ENCODE measurements at places on chromosomes 1 and 21. TPM values are rescaled to one million over a fixed set of nuclear protein-coding genes. Genes with fewer than 3 reads are reported as not detected.

GRCh38 chr1:230851291-230851691 lies 17.0 kb downstream of the C1orf198 start:
- no peak for DNase-seq

GRCh38 chr1:99621340-99621901 lies 24.5 kb upstream of the PALMD start:
- DNase-seq, result no peak

CRYAA gene
- polyA plus RNA-seq, result not detected

RHCE gene
- 0.19 TPM for polyA plus RNA-seq

GRCh38 chr1:229148041-229148671 lies 122.8 kb upstream of the RAB4A start:
- DNase-seq, result no peak

- no peak for DNase-seq
These were observed 898 bp downstream of the LDLRAP1 start for GRCh38 chr1:25544243-25544764.

GRCh38 chr1:152577168-152577567 lies 3.1 kb downstream of the LCE3D start:
- no peak for DNase-seq

TRIM46 gene
- 1.1 TPM for polyA plus RNA-seq

- DNase-seq, result peak; percentile 3
These were observed 90.9 kb downstream of the SLC30A10 start for GRCh38 chr1:219837274-219837993.

- no peak for DNase-seq
These were observed 163.4 kb upstream of the SGIP1 start for GRCh38 chr1:66370462-66370971.

DNA sequence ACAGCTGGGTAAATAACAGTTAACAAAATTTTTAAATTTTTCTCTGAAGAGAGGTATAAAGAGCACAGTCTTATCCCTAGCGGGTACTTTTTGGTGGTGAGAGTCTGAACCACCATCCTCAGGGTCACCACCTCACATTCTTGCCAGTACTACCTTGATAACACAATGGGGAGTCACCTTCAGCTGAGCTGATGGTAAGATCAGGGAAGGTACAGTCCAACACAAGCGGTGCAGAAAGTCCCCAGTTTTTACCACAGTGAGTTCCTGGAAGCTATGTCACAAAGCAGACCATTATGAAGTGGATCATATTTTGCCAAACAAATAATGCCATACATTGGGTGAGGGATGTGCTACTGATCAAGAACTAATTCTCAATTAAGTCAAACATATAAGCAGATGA lies 176.9 kb downstream of the FASLG start:
- no peak for DNase-seq

TMEM69 gene
- polyA plus RNA-seq, result 31.5 TPM

RIPPLY3 gene
- polyA plus RNA-seq, result 0.48 TPM

DNA sequence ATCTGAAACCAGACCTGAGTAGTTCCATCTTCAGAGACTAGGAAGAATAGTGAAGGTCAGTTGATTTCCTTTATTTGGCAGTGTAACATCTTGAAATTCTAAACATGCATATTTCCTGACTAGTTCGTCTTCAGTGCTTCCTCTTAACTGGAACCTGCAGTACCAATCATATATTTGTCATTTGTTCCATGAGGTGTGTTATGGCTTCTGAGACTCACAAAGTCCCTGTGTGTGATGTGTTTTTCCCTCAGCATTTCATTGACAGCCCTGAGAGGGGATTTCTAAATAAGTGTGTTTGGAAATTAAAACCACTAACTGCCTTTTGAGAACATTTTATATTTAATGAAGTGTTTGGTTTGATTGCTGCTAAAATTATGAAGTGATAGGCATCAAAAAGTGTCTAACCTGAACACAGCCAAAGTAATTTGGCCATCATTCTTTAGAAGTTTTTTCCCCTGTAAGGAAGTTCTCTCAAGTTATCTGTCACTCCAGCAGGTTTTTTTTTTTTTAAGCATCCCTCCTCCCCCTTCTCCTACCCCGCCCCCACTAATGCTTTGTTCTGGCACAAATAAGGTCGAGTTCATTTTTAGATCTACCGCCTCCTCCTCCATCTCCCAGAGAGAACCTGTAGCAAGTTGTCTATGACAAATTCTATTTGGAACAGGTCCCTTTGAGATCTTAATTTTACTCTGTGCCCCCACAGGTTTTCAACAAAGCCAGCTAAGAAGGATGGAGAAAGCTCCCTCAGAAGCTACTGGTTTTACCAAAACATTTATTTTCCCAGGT lies 61.4 kb downstream of the TMEM200B start:
- no peak for DNase-seq

- DNase-seq, result no peak
These were observed 305.8 kb upstream of the ZP4 start for GRCh38 chr1:238196516-238196915.

- no peak for DNase-seq
These were observed 60.8 kb downstream of the FASLG start for GRCh38 chr1:172719694-172720138.

DNA sequence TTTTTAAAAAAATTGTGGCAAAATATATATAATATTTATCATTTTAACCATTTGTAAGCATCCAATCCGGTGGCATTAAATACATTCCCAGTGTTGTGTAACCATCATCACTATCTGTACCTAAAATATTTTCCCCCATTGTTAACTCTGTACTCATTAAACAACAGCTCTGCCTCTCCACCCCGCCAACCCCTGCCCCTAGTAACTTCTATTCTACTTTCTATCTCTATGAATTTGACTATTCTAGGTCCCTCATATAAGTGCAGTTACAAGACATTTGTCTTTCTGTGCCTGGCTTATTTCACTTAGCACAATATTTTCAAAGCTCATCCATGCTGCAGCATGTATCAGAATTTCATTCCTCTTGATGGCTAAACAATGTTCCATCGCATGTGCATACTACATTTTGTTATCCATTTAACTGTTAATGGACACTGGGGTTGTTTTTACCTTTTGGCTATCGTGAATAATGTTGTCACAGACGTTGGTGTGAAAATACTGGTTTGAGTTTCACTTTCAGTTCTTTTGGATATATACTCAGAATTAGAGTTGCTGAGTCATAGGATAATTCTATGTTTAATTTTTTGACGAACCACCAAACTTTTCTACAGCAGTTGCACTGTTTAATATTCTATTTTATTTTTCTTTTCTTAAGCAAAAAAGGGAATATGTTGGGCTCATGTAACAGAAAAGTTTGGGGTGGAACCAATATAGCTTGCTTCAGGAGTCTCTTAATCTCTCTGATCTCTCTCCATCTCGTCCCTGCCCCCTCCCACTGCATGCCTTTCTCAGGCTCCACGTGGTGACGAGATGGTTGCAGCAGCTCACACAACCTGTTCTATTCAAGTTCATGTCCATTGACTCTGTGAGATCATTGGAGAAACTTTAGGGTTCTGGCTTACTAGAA lies 25.2 kb upstream of the RCAN1 start:
- no peak for DNase-seq

DNA sequence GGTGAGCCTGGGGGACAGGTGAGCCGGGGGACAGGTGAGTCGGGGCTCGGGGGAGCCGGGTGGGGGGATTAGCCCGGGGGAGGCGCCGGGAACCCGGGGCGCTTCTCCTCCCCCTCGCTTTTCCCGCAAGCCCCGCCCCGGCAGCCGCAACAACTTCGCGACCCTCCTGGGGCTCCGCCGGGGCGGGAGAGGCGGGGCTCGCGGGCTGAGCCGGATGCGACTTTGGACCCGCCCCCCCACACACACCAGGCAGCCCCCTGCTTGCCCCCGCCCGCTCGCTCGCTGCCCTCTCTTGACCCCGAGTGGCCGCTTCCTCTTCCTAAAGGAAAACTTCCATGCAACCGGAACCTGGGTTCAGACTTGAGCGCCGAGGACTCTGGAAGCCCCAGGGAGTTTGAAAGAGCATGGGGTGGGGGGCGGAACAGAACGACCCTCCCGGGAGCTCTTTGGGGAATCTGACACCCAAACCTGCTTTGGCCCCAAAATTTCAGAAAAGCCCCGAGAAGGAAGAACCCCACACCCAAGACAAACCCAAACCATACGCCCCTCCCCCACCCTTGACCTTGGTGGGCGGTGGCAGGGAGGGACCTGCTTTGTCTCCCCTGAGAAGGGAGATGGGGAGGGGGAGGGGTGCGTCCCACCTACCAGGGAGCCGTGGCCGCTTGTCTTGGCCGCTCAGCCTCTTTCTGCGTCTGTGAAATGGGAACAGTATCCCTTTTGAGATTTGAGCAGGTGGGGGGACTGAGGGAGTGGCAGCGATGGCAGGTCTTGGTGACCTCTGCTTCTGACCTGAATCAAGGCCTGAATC lies 550 bp downstream of the ARHGEF16 start:
- no peak for DNase-seq

DNA sequence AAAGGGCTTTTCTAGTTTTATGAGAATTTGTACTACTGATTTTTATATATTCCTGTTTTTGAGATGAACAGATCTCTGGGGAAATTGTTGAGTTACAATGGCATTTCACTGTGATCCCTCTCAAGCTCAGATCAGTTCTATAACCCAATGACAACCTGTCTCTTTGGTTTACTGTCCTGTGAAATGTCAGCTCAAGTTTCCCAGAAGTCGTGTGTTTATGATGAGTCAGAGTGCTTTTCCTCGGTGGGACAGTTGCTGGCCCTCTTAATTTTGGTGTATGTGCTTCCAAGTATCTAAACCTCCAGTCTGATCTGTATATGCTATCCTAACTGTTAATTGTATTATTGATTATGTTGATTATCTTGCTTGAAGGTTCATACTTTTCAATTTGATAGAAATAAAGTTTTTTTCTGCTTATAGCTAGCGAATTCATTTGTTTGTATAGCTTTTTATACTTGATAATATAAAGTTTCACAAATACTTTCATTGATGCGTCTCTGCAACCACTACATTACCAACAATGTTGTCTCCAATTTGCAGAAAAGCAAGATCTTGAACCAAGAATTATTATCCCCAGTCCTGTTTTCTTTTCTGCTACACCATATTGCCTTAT lies 77.5 kb upstream of the DNAJC6 start:
- DNase-seq, result no peak

NR1I3 gene
- 0.27 TPM for polyA plus RNA-seq

DNA sequence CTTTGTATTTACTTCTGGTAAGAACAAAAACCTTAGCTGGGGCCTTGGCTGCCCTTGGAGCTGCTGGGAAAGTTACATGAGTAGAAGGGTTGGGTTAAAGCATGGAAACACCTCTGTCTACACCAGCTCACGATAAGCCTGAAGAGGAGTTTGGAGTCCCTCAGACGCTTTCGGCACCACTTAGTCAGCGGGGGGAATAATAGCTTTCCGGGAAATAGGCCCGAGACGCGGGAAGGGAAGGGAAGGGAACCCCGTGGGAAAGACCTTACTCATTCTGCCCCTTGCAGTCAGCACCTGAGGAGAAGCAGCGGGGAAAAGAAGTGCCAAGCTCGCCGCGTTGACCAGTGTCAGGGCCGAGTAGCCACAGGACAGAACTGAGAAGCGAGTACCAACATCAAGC lies 66.4 kb upstream of the PDE9A start:
- no peak for DNase-seq

GRCh38 chr1:81264976-81265375 lies 535.8 kb upstream of the ADGRL2 start:
- no peak for DNase-seq

DNA sequence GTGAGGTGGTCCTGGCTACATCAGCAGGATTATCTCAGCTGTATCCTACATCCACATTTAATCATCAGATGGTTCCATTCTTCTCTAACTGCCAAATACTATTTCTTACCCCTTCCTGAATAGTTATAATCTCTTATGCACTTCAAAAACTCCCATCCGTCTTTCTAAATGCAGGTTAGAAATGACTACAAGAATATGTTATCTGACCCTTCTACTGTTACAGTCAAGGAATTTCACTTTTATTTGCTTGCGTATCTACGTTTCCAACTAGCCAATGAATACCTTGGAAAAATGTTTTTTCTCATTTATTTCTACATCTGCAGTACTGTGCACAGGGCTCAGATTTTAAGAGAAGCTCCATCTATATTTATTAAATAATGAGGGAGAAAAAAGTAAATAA lies 709.9 kb downstream of the KCNT2 start:
- DNase-seq, result no peak

DNA sequence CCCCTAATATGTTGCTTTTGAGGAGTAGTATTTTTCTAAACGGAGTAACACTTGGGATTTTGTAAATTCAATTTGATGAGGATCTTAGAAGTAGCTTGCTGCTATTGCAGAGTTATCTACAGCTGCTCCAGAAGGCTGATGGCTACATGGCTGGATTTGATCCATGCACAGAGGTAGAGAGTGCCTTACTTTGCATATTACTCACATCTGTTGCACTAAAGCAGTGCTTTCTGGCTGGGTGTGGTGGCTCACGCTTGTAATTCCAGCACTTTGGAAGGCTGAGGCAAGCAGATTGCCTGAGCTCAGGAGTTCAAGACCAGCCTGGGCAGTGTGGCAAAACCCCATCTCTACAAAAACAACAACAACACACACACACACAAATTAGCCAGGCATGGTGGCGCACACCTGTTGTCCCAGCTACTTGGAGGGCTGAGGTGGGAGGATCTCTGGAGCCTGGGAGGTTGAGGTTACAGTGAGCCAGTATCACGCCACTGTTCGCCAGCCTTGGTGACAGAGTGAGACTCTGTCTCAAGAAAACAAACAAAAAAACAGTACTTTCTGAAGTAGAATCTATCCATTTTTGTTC lies 24.6 kb downstream of the RALGPS2 start:
- no peak for DNase-seq

DMRTA2 gene
- not detected for polyA plus RNA-seq

DNA sequence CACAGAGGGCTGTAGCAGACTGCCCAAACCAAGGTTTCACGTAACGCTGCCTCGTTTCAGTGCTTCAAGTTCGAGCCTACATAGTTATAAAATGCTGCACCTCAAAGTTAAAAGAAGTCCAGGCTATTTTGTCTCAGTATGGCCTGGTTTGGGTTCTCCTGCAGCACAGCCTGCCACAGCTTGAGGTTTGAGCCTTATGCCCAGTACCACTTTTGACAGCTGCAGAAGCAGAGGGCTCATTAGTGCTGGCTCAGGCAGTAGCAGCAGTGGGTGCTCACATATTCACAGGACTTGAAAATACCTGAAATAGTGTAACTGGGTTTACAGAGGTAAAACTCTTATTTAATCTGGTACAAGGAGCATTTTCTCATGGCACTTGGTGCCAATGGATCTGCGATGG lies 15.3 kb downstream of the SPATA46 start:
- no peak for DNase-seq

GRCh38 chr1:107110326-107110725 lies 30.5 kb upstream of the NTNG1 start:
- DNase-seq, result no peak

- DNase-seq, result no peak
These were observed 53.5 kb downstream of the S1PR1 start for GRCh38 chr1:101290119-101290921.

DNA sequence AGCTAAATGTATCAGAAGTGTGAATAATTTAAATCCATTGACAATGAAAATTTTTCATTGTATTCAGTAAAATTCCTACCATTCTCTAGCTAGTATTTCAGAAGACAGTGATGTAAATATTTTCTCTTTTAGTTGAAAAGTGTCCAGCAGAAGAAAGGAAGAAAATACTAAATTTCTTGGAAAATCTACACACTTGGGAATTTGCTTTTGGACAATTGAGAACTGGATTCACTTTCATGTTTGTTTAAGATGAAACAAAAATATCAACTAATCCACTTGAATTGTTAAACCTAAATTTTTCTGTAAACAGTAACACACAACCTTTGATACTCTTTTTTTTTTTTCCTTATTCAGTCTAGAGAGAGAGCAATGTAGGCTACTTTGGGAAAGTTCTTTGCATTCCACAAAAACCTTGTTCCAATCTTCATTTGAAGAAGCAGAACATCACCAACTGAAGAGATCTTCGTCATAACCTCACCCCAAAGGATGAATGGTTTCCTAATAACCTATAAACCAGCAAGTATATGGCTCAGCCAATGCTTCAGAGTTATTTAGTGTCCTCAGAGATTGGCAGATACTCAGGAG lies 155.1 kb upstream of the GORAB start:
- no peak for DNase-seq

SH3BGR gene
- polyA plus RNA-seq, result 30.8 TPM
